Left ventricle myocardium superior (tissue), 1 donor: ENCODE measurements at places on chromosomes 2 and 18. TPM values are rescaled to one million over a fixed set of nuclear protein-coding genes. Genes with fewer than 3 reads are reported as not detected.

GRCh38 chr2:227642656-227643055 lies 23.9 kb upstream of the SCYGR5 start:
- no peak for DNase-seq

GRCh38 chr2:73000808-73001570 lies 70.5 kb downstream of the SFXN5 start:
- no peak for DNase-seq

- peak; percentile 25 for DNase-seq
Observed at GRCh38 chr2:182077448-182078142, 91.9 kb downstream of the PPP1R1C start.

- no peak for DNase-seq
Observed at GRCh38 chr2:114261366-114261765, 181.1 kb upstream of the DPP10 start.

DNA sequence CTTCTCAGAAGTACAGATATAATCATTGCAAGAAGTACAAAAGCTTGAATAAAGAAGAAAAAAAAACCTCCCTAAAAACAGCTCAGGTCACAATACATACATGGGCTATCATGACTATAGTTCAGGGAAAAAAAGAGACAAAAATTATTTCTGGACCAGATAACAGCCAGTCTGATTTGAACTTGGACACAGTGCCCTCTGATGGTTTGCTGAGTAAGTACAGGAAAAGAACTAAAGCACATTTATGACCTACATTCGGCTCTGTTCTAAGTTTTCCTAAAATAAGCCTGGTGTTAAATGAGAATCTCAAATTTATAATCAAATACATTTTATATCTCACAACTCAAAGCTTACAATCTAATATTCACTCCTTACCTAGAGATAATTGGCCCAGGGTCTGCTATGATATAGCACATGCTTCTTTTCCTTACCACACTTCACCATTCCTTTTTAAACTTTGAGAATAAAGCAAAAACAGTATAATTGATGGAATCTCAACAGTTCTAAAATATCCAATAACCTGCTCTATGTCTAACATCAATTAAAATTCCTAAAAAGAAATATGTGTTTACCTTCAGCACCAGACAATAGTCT lies 81.1 kb downstream of the RAPH1 start:
- DNase-seq = no peak

- no peak for DNase-seq
Observed at GRCh38 chr2:219416235-219416602, 2.0 kb upstream of the DES start.

DNA sequence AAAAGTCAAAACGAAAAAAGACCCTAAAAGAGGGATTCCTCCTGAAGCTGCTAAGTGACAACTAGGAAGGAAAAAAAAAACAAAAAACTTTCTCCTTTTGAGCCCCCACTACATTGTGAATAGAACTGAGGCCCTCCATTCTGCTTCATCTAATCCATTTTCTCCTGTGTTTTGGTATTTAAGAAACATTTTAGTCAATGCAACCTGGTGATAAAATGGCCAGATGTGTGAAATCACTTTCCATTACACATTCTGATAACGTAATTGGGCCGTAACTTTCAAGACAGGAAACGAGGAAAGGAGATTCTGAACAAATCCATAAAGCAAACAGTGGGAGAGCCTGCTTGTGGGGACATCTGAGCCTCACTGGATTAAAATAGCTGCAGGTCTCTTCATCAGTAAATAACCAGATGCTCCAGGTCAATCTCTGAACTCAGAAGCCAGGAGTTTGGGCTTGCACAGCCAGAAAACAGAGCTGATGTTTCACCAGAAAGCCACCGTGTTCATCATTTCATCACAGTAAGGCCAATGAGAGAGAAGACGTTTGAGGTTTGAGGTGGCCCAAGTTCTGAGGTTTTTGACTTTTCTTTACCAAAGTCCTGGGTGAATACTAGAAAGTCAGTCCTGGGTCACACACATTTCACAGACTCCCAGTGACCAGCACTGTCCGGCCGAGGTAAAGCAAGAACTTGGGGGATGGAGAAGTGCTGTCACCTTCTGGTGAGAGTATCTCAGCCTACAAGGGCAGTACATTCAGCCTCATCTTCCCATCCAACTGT lies 47.8 kb downstream of the TGFA start:
- no peak for DNase-seq

Gene EML6
- total RNA-seq = 0.59 TPM

Gene SERPINB10
- not detected for total RNA-seq
